ENCODE measurements at places on chromosomes 1 and 21. TPM values are rescaled to one million over a fixed set of nuclear protein-coding genes. Genes with fewer than 3 reads are reported as not detected.

DNA sequence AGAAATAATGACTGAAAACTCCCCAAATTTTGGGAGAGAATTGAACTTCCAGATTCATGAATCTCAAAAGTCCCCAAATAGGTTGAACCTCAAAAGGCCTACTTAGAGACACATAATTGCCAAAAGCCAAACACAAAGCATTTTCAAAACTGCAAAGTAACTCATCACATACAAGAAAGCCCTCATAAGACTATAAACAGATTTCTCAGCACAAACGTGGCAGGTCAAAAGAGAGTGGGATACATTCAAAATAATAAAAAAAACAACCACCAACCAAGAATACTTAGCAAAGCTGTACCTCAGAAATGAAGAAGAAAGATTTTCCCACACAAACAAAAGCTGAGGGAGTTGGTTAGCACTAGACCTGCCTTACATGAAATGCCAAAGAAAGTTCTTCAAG lies 57.9 kb downstream of the CCN1 start:
- no peak for DNase-seq

DNA sequence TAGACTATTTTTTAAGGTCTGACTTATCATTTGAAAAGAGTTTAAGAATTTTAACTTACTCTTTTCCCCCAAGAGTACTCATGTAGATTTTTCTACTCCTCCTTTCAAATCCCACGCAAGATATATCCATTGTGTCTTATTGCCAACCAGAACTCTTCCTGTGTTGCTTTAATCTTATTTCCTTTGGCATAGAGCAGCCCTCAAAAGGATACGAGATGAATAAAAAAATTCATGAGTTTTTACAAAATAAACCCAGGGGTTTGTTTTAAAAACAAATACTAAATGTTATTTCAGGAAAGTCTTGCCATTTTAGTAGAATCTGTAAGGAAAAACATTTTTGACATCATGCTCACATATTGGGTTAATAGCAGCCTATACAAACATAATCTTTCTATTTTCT lies 543.2 kb upstream of the CXADR start:
- DNase-seq = no peak

- no peak for DNase-seq
These were observed 183.5 kb downstream of the RUNX1 start for GRCh38 chr21:34865400-34866241.

Gene PALMD
- 27.3 TPM for total RNA-seq

DNA sequence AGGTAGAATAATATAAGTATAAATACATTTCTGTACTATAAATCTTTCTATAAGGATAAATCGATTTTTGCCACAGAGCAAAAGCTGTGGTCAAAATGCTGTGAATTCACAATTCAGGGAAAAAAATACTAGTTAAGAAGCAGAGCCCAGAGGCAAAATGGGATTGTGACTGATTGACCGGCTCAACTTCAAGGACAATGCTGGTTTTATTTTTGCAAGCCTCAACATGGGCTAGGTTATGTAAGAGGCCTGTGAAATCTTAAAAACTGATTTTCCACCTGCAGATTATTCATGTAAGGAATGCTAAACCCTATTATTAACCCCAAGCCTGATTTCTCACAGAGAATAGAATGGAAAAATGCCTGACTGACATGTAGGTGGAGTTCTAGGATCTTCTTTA lies 155.1 kb downstream of the HHAT start:
- DNase-seq = no peak

GRCh38 chr21:37580666-37581065 lies 214.1 kb downstream of the DYRK1A start:
- DNase-seq = peak; percentile 23

- DNase-seq = peak; percentile 12
These were observed 32.6 kb upstream of the DENND1B start for GRCh38 chr1:197807739-197808453.

GRCh38 chr1:220092694-220093093 lies 1.2 kb upstream of the IARS2 start:
- DNase-seq = no peak

- no peak for DNase-seq
These were observed 15.9 kb upstream of the CGN start for GRCh38 chr1:151495316-151495715.

Gene AGPAT3
- 40.2 TPM for total RNA-seq

DNA sequence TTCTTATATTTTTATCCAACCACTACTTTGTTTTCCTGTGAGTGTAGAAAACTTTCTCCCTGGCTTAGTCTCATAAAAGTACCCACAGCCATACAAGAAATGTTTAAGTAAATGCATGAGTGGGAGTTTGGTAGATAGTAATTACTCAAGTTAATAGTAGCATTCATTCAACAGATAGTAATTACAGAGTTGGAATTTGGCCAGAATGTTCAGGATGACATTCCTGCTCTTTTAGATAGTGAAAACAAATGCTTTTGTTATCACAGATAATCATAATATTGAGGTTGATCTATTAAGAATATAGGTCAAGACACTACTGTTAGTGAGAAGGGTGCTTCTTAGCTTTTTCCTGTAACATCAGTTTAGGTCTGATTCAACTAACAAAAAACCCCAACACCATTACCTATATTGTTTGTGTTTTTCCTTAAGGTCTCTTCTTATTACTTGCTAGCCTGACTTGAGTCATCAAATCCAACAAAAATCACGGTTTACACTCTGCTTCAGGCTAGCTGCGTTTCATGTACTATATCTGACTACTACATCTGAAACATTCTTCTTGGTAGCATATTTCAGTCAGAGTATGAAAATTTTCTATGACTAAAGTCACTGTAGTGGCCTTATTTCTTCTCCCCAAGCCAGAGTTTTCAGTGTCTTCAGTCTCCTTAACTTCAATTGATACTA lies 163.7 kb downstream of the HS2ST1 start:
- DNase-seq = no peak

DNA sequence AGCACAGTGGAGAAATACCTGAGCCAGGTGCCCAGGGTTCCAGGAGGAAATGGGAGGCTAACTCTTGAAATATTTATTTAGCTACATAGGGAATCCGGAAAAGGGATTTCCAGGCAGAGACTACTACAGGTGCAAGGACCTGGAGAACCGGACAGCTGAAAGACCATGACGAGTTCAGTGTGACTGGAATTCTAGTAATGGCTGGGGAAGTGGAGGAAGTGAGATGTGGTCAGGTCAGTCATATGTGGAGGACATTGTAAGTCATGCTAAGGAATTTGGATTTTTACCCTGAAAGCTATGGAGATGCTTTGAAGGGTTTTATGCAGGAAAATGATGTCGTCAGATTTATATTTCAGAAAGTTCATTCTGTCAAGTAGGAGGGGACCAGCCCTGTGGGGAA lies 1.8 kb downstream of the CAP1 start:
- no peak for DNase-seq

Gene ASPM
- total RNA-seq = 0.55 TPM

DNA sequence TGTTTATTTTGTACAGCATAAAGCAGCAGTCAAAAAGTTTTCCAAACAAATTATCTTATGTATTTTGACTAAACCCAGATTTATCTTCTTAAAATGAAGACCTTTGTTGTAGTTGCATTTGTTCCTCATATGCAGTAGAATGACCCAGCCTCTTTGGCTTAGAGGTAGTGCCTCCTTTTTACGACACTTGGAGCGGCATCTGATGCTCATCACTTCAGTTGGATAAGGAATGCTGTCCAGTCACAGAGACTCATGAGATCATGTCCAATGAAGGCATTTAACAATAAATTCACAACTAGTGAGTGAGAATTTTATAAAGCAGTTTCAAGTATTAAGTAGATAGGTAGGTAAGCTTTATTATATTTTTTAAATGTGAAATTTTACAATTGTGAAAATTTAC lies 35.2 kb downstream of the PTPRC start:
- DNase-seq = no peak

DNA sequence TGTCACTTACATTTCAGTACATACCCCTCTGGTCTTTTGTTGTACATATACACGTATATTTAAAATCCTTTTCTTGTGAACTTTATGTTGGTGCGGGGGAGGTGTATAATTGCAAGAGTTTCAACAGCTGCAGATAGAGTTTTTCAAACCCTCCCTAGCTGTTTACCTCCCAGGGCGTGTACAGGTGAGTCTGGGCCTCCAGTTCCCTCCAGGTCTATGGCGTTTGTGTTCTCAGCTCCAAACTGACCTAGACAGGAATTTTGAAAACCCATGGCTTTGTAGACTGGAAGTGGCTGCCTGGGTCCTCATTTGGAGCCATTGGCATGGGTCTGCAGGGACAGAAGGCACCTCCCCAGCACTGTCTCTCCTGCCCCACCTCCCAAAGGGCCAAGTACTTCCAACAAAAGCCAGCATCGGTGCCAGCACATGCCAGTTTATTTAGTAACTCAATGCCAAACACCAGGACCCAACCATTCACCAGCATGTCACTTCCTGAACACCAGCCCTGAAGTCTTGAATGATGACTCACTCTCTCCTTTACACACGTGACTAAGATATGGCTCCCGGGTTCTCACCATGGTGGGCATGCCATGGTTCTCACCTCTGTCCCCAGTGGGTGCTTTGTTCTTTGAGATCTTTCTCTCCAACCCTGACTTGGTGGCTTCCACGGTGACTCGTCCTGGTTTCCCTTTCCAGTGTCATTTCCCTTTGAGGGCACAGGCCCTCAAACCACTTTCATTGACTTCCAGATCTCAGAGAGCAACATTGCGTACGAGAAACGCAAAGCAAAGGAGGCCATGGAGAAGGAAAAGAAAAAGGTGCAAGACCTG lies 57.3 kb upstream of the EFHD2 start:
- no peak for DNase-seq

Gene LCA5L
- 6.5 TPM for total RNA-seq

Gene SPOCD1
- total RNA-seq = 0.51 TPM

Gene B3GALT2
- 0.61 TPM for total RNA-seq

GRCh38 chr1:21937372-21938121 lies 437 bp upstream of the HSPG2 start:
- DNase-seq = peak; percentile 92

- peak; percentile 70 for DNase-seq
These were observed 73.5 kb upstream of the TMPRSS15 start for GRCh38 chr21:18477043-18477442.

DNA sequence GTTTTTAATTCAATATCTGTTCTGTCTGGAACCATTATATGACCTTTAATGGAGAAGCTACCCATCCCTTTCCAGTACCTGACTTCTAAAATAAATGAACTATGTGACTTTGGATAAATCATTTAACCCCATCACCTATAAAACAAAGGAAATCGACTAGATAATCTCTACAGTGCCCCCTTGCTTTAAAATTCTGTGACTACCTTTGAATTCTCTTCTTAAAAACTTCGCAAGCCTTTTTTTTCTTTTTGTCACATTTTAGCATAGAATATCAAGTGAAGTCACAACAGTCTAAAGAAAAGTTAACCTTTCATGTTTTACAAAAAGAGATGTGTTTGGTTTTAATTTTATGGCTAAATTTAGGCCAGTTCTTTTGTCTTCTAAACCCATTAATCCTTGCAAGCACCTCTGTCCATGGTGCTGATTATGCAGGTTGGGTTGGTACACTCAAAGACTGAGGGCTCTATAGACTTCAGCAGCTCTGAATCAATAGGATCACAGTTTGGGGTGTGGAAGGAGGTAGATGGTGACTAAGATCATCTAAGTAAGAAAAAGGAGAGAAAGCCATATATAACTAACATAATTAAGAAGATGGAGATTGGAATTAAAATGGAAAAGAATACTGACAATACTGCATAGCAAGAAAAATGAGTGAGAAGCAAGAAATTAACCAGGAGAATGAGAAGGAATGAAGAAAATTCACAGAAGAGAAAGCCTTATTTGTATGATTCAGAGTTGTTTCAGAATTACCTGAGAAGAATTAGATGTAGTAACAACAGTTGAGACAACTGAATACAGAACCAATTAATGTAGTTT lies 59.2 kb downstream of the TBX15 start:
- peak; percentile 43 for DNase-seq

DNA sequence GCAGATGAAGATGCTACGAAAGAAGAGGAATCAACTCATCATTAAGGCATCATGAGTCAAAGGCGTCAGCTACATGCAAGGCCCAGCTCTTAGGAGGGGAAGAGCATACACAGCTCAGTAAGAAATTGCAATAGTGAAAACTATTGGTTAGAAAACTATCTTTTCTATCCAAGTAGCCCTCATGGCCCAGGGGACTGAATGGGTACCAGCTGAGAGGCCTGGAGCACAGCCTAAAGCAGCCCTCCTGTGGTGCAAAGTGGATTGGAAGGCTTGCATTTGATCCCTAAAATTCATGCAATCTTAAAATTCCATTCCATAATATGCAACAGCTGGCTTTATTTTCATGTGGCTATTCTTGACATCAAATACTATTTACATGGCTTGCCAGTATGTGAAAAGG lies 251.8 kb upstream of the USP24 start:
- DNase-seq = no peak

DNA sequence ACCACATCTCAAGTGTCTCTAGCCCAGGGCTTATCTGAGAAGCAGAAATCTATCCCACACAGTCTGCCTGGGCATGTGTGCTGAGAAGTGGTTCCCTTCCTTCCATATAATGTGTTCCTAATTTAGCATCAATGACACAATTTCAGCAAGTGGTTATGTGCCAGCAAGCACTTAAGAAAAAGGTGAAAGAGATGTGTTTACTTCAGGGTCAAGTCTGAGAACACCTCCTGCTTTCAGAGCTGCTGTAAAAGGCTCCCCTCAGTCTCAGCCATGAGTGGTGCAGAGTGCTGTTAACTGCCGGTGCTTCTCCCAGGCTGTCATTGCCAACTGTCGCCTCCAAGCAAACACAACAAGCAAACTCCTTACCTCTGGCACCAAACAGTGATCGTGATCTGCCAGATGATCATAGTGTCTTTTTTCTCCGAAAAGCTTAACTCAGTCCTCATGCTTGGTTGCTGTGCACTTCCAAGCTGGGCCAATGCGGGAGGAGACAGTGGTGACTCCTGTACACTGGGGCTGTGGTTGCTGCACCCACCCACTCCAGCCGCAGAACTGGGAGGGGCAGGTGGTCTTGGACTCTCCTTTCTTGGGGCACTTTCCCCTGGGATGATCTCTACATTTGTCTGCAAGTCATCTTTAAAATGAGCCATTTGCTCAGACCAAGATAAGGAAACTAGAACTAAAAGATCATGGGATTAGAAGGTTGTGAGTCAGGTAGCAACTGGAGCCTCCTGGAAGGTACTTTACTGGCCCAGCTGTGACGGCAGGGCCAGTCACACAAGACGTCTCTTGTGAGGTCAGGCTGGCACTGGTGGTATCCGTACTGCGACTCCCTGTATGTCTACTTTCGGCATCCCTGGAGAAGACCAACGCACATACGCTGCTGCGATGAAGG lies 32.4 kb downstream of the ATP1A1 start:
- DNase-seq = no peak

Gene KCNJ9
- total RNA-seq = not detected

DNA sequence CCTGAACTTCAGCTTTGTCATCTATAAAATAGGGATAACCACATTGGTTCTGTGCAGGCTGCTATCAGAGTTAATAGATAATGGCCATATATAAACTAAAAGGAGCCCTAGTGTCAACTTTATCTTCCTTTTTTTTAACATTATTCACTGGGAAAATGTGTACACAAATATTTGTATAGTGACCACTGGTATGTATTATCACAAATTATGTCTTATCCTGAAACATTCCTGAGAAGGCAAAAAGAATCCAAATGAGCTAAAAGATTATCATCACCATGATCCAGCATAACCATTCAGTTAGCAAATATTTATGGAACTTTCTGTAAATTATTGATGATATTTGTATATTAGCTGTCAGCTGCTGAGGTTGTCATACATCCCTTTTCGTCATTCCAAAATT lies 16.6 kb downstream of the ANGPTL3 start:
- DNase-seq = no peak

Data from lung (tissue), 17 donors.